ENCODE measurements at places on chromosomes 2 and 18.

DNA sequence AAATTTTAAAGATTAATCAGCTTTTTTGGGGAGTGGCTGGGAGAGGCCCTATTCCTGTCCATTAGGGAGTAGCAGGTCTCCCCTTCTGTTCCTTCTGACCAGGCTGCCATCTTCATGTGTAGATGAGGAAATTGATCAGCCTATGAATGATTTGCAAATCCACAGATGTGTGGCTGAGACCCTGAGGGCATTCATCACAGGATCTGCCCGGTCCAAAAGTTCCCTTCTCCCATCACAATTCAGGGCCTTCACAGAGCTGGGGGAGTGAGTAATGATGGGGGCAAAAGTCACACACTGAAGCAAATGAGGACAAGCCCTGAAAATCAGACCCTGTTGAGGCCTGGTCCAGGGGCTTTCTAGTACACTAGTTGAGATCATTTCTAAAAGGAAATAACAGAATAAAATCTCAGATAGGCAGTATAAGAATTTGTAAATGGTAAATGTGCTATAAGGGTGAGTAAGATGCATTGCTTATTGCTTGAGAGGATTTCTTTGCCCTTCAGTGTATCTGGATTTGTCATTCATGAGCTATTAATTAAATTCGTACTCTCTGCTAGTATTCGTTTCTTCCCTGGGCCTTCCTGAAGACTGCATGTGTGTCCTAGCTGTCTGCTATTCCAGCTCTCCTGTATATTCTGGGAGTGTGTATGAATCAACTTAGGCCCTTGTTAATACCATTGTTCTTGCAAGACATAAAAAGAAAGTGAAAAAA lies 53.2 kb downstream of the SETBP1 start:
- no peak for DNase-seq

DNA sequence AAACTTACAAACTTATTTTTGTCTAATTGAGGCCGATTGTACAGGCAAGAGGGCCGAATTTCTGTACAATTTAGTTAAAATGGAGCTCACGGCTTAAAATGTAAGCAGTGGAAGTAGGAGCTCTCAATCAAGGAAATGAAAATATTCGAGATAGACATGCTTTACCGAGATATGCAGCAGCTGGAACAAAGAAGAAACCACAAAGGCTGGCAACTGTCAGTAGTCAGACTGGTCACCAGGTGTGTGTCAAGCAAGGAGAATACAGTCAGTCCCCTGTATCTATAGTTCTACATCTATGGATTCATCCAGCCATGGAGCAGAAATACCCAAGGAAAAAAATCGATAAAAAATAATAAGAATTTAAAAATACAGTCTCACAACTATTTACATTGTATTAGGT lies 122.6 kb downstream of the WDSUB1 start:
- DNase-seq = no peak

GRCh38 chr2:238456970-238457926 lies 30.5 kb downstream of the ASB1 start:
- no peak for DNase-seq

DNA sequence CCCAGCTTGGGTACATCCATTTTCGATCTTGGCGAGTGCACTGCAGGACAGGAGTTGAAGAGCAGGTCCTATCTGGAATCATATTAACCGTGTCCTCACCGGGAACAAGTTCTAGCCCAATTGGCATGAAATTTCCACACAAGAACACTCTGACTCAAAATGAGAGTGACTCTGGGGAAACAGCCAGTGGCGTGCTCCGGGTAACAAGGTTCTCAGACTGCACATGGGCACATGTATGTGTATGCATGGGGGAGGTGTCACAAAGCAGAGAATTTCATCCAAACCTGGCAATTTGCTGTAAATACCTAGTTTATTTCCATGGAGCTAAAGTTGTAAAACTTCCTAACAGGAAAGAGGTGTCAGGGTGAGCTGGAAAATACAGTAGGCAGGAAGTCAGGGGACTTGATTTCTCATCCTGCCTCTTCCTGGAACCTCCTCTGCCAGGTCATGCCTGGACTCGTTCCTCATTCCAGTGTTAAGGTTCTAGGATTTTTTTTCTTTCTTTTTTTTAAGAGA lies 1.7 kb downstream of the TUBB6 start:
- no peak for DNase-seq

DNA sequence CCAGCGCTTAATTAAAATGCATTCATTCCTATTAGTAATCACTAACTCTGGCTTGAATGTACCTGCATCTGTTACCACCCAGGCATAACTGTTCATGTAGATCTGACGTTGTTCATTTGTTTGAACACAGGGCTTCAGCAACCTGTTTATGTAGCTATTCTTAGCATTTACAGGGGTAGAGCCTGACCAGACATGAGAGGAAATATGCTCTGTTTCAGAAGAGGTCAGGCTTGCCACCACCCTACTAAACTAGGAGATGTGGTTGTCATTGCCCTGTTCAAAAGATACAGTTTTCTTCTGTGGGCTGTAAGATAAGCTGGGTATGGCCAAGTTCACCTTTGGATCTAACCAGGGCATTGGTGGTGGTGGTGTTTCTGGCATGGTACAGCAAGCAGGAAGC lies 8.8 kb downstream of the MGAT5 start:
- DNase-seq = no peak

GRCh38 chr2:216620786-216621185 lies 12.4 kb upstream of the IGFBP2 start:
- DNase-seq = no peak
